ENCODE measurements at places on chromosomes 1 and 21.

GRCh38 chr1:212121779-212122178 lies 86.2 kb downstream of the DTL start:
- DNase-seq, result no peak

DNA sequence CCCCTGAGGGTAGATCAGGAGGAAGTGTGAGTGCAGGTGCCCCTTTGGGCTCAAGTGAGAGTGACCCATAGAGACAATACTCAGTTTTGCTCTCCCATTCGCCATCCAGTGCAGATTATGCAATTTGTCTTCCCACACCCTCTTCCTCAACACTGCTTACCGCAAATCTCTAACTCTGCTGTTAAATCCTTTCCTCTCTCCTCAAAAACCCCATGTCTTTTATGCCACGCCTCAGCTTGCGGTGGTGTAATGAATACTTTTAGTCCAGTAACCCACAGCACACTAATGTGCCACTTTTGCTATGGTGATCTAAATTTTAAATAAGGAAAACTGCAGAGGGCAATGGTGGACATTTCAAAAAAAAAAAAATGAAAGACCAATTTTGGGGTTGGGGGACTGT lies 57.7 kb downstream of the PRRX1 start:
- no peak for DNase-seq

GRCh38 chr1:208160259-208160819 lies 83.8 kb downstream of the PLXNA2 start:
- DNase-seq, result no peak

GRCh38 chr1:99557546-99558202 lies 88.2 kb upstream of the PALMD start:
- no peak for DNase-seq

- no peak for DNase-seq
Measured at GRCh38 chr1:222994511-222995235, 148.4 kb downstream of the TLR5 start.

All from NCI-H1436 treated with DMSO at 0.1 percent for 48 hours (cell line).